ENCODE measurements at places on chromosomes 7 and 10. TPM values are rescaled to one million over a fixed set of nuclear protein-coding genes. Genes with fewer than 3 reads are reported as not detected.

DNA sequence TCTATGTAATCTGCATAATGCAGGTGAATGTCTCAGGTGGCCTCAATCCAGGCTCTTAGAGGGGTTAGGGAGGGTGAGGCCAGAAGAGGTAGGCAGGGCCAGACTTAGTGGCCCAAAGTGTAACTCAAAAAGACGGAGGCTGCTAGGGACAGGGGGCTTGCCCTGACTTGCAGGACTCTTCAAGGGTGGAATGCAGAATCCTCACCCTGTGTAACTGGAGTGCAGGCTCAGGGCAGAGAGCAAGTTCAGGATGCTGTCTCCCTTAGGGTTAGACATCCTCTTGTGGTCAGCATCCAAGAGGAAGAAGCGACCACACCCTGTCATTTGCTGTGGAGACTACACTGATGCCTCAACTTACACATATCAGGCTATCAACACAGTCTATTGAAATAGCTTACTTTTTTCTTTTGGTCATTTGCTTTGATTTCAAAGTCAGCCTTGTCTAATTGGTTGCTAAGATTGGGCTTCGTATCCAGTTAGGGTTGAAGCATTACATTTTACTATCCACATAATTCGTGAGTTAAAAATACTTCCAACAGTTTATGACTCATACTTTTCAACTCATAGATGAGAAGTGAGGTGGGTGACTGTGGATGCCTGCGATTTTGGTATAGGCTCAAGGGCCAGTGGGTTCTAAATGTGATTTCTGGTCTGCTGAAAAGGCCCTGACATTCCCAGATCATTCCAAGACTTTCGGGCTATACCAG lies 563.6 kb downstream of the SUGCT start:
- no peak for DNase-seq

DNA sequence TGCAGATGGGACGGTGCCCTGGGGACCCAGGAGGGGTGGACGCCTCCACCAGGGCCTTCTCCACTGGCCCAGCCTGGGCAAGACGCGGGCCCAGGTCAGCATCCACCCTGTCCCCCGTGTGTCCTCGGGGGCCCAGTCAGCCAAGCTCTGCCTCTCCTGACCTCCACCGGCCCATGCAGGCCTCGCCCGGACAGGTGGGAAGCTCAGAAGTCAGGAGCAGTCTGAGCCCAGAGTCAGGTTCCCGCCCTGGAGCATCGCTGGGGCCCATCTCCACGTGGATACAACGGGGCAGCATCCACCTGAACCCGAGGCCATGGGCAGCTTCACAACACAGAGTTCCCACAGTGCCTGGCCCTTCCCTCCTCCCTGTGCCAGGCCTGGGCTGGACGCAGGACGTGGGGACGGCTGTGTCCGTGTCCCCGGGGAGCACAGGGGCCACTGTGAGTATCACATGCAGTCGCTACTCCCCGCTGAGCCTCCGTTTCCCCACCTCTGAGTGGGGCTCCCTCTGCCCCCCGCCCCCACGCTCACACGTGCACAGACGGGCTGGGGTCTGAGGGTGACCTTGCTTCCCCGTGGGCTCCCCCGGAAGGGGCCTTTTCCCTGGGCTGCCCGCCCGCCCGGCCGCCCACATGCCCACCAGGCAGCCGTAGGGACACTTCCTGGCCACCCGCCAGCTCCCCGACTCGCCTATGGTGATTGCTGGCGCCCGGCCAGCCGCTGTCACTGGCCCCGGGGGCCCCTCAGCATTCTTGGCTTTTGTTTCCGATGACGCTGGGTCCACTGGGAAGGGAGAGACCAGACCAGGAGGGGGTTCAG lies 64.3 kb downstream of the PDGFA start:
- peak; percentile 15 for DNase-seq

- DNase-seq = no peak
Measured at GRCh38 chr10:49076741-49077521, 38.4 kb downstream of the VSTM4 start.

CPA4 gene
- 1.00 TPM for total RNA-seq

SCART1 gene
- 2.5 TPM for total RNA-seq

C10orf105 gene
- 1.00 TPM for total RNA-seq
